ENCODE measurements at places on chromosomes 13 and 19.

GRCh38 chr19:8334458-8335342, 8.4 kb downstream of the KANK3 start:
- DNase-seq = no peak

DNA sequence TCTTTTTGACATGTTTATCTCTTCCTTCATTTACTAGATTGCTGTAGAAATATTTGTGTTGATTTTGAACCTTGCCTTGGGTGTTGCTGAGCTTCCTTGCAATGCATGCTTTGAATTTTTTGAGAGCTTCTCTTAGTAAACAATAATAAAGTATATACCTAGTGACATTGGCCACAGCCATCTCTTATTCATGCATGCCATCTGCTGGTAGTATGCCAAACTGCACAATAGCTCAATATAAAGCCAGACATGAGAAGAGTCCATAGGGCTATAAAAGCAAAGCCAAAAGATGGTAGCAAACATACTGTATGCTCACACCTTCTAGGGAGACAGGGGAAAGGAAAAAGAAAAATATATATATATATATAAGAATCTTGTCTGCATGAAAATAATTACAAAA, 18.9 kb upstream of the ZSCAN5A start:
- no peak for DNase-seq

DNA sequence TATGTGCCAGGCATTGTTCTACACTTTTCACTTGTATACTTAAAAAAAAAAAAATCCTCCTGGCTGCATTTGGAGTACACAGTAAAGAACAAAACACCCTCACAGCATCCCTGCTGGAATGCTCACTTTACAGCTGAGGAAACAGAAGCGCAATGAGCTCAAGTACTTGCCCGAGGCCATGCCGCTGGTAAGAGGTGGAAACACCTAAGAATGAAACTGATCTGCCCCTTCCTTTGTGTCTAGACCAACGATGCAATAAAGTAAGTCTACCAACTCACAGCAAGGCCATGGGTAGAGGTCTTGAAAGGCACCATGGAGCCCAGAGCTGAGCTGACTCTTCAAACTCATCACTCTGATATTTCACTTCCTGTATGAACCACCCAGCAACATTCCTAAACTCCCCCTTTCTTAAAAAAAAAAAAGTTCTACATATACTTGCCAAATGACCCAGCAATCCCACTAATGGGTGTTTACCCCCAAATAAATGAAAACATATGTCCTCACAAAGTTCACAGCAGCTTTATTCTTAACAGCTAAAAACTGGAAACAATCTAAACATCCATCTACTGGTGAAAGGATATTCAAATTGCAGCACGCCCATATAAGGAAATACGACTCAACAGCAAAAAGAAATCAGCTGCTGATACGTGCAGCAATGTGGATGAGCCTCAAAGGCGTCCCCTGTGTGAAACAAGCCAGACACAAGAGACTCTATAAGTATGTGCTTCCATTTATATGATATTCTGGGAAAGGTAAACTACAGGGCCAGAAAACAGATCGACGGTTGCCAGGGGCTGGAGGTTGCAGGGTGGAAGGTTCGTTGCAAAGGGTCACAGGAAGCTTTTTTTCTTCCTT, 236.6 kb upstream of the MAB21L1 start:
- no peak for DNase-seq

DNA sequence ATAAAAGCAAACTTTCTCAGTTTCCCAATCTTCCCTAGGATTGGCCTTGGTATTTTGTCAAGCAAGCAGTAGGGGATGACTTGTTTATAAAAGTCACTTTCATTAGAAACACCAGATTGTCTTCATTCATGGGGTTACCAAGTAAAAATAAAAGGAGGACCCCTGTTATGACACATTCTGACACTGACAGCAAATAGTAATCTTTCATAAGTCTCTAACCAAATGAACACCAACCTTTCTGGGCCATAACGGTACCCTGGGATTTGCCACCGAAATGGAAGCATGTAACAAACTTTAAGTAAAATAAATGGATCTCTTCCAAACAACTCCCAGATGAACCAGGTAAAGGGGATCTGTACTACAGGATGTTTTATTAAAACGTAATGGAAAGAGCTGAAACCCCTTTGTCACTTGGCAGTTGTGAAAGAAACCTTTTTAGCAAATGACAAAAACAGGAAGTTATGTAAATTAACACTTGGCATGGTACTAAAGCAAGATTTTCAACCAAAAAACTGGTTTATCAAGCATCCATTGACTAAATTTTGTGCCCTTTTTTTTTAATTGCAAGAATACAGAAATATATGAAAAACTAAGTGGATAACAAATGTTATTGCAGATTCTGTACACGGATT, 335.6 kb downstream of the RBM26 start:
- no peak for DNase-seq

GRCh38 chr13:53151336-53152056, 122.9 kb downstream of the OLFM4 start:
- DNase-seq = no peak

DNA sequence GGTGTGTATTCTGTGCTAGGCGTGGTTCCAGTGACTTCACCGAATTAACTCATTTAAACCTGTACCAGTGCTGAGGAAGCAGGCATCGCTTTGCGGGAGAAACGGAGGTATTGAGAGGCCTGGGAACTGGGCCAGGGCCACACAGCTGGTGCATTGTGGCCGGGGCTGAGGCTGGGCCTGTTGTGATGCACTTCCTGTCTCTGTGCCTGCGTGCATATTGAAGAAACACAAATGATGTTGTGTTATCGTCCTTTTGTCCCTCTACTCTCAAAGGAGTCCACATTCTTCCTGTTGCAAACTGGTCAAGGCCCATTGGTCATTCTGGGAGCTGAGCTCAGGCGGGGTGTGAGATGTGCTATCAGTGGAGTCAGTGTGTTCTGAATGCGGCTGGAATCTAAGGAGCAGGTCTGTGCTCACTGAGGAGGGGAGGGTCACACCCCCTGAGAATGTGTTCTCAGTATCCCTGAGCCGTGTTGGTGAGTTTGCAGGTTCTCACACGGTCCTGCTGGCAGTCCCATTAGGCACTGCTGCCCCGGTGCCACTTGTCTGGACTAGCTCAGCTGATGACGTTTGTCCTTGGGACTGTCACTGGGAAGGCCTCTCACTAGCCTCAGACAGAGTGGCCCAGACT, 62.1 kb downstream of the ARHGEF7 start:
- DNase-seq = no peak

DNA sequence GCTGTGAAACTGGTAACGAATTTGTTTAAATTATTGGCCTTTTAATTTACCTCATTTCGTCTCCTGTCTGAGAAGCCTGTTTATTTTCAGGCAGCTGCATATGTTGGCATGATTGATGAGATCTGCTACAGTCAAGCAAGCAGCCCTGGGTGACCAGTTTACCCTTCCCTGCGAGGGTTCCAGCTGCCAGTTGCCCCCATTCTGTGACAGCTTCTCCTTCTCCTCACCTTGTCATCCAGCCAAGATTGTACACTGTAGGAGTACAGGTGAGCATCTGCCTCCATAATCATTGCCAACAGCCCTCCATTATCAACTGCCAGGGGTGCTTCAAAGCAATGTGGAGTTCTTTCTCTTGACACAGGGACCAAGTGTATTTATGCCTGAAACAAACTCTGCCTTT, 1979.9 kb upstream of the PRR20A start:
- DNase-seq = no peak

DNA sequence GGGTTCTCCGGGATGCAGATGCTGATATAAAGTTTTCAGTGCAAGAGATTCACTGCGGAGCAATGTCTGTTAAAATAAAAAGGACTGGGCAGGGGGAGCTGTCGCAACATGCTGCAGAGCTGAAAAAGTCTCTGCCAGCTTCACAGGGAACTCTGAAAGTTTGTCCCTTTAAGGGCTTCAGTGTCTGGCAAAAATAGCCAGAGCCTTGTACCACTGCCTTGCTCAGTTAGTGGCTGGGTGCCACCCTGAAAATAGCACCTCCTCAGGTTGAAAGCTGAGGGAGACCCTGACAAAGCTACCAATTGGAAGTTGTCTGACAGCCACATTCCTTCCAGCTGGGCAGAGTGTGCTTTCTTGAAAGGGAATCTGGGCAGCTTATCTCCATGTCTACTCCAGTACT, 3.0 kb upstream of the NDFIP2 start:
- no peak for DNase-seq

DNA sequence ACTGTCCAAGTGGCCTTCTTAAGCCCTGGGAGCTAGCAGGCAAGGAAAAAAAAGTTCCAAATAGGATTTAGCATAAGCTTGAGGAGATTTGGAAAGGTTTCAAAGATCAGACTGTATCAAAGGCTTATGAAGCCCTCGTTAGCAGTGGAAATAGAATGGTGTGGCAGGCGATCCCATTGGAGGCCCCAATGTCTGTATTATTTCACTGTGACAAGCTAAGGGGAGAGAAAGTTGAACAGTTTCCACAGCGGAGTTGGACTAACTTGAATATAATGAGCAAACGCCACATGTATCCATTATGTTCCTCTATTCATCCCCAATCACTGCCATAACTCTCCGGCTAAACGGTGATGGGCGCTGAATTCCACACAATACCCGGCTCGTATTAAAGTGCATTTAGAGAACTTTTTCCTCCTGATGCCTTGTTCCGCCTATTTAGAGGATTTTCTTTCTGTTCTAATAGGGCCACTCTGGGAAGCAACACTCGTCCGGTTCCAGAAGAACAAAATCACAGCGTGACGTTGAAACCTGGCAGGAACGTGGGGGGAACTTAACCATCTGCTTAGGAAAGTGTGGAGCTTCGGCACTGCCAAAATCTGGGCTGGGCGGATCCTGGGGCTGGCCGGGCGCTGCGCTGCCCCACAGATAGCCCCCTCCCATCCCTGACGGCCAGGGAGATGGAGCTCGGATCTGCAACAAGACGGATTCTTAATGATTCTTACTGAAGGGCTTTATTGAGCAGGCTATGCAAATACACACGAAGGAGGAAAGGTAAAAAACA, 1.0 kb upstream of the PCDH8 start:
- DNase-seq = no peak

- no peak for DNase-seq
Observed at GRCh38 chr13:109145631-109146030, 516.2 kb downstream of the MYO16 start.

DNA sequence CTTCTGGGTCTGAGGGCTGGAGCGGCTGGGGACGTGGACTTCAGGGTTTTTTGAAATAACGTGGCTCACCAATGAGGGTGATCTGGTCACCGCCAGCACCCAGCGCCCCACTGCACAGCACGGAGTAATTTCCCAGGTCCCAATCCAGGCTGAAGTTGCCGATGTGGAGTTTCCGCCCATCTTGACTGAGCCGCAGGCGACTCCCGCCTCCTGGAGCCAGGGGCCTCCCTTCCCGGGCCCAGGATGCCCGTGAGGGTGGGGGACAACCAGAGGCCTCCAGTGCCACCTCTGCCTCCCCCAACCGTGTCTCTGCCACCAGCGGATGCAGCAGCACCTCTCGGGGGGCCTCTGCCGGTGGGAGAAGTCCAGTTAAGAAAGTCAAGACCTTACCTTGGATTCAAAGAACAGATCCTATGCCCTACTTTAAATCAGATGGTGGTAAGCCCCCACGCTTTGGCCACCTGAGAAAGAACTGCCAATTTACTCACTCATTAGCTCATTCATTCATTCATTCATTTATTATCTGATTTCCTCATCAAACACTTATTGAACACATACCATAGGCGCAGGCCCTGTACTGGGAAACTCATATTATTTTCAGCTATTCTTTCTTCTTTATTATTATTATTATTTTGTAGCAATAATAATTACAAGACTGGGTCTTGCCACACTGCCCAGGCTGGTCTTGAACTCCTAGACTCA, 3.9 kb downstream of the VSIG10L start:
- no peak for DNase-seq

GRCh38 chr13:101465877-101466276, 13.4 kb downstream of the ITGBL1 start:
- no peak for DNase-seq

- no peak for DNase-seq
Observed at GRCh38 chr13:102399791-102400674, 1.8 kb downstream of the FGF14 start.

- DNase-seq = no peak
Observed at GRCh38 chr19:4443966-4444764, 13.4 kb downstream of the UBXN6 start.

GRCh38 chr19:6224308-6224675, 55.5 kb downstream of the MLLT1 start:
- no peak for DNase-seq

DNA sequence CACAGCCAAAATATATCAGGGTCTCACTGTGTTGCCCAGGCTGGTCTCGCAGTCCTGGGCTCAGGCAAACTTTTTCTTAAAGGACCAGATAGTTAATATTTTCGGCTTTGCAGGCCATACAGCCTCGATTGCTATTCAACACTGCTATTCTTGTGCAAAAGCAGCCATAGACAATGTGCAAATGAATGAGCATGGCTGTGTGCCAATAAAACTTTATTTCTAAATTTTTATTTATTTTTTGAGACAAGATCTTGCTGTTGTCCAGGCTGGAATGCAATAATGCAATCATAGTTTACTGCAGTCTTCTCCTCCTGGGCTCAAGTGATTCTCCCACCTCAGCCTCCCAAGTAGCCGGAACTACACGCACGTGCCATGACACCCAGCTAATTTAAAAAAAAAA, 8.2 kb upstream of the PGLS start:
- DNase-seq = no peak

DNA sequence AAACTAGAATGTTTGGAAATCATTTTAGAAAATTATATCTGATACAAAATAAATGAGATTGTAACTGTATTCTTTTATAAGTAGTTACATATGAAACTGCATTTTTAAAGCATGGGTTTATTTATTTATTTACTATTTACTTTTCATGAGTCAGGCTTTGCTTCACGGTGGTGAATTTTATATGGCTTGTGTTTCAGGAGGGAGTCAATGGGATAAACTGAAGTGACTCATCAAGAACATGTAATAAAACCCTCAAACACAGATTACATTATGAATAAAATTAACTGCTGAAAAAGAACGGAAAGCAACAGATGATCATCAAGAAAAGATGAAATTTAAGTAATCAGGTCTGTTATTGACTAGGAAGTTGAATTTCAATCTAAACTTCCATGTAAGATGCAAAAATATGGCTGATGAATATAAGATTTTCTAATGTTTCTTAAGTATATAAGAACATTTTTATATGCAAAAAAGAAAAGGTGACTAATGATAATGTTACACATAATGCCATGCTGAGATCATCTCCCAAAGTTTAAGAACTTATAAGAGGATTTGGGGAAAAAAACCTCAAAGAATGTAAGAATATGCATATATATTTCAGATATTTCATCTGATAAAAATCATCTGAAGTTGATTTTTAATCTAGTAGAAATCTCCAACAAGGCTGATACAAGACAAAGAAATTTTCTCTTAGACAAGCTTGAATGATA, 383.6 kb downstream of the SLITRK1 start:
- DNase-seq = no peak

- no peak for DNase-seq
Observed at GRCh38 chr13:110799246-110800236, 86.0 kb downstream of the ING1 start.
